ENCODE measurements at places on chromosomes 5 and 9. TPM values are rescaled to one million over a fixed set of nuclear protein-coding genes. Genes with fewer than 3 reads are reported as not detected.

- DNase-seq: no peak
Observed at GRCh38 chr5:168302785-168303184, 11.3 kb downstream of the WWC1 start.

DNA sequence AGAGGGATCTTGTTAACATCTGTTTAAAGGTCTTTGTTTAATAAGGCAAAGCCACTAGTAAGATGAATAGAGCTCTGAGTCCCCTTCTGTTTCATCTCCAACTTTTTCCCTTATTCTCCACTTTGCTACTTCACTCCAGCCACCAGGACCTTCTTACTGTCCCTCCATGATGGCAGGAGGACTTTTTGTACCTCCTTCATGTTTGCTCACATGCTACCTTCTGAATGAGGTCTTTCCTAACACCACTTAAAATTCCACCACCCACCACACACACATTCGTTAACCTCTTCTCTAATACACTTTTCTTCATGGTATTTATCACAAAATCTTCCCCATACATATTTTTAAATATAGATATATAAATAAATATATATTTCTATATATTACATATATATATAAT lies 501.9 kb downstream of the PDE4D start:
- no peak for DNase-seq

DNA sequence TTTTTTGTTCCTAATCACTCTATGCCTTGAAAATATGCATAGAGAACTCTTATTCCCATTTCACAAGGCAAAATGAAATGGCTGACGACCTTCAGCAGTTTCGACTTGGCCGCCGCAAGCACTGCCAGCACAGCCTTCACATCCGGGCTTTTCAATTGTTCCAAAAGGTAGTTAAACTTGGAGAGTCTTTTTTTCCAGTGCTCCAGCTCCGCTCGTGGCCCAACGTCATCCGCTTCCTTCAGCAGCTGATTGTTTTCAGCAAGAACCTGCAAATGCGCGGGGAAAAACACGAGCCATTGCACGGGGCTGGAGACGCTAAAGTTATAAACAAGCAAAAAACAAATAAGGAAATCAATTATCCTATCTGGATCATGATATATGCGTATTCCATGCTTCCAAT lies 25.4 kb downstream of the DNAH5 start:
- DNase-seq: no peak

GRCh38 chr5:134568761-134569695 lies 43.6 kb downstream of the JADE2 start:
- no peak for DNase-seq

DNA sequence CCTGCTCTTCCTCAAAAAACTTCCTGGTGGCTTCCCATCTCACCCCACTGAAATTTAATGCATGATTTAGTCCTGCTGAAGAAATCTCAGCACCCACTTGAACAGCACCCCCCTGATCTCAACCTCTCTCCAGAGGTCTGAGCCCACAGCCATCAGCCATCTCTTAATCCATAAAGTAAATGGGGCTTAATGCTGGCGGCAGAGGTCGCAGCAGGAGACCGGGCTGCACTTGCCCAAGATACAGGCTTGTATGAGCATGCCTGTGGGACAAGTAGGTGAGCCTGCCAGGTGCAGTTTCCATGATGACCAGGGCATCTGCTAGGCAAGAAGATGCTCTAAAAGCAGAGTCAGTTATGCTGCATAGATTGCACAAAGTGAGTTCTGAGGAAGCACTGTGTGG lies 52.4 kb upstream of the CTXN3 start:
- no peak for DNase-seq

DNA sequence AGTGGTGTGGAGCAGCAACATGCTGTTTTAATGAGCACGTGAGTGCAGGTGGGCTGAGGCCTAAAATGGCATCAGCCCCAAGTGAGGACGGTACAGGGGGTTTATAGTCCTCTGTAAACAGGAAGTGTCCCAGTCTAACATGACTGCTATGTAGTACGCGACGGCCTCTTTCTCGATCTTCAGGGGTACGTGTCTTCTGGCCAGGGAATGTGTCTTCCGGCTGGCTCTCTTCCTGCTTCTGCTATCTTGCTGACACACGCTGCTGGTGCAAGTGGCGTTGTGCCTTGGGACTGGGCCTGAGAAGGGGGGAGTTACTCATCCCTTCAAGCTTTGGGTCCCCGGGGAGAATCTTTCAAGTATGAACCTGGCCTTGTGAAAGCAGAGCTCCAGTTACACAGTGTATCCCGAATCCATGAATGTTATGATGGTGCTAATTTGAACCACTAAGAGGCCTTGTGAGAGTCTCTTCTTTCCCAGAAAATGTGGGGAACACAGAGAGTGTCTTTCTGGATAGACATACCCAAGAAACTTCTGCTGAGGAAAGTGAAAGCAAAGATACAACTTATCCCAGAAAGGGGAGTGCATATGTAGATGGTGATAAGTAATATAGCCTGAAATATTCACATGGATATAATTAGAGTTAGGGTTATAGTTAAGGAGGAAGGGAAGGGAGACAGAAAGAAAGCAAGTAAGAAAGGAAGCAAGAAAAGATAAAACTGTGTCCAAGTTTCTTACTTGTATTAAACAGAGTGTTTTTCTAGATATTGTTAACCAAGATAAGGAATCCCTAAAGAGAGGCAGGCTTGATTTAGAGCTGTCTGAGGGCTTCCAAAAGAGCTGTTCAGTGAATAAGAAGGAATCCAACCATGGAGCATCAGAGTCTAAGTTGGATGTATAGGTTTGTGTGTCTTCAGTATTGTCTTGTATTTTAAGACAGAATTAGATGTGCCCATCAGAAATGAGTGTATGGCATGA lies 35.5 kb upstream of the ANXA2R start:
- no peak for DNase-seq

- DNase-seq: no peak
Observed at GRCh38 chr5:114056185-114056538, 305.7 kb upstream of the KCNN2 start.

DNA sequence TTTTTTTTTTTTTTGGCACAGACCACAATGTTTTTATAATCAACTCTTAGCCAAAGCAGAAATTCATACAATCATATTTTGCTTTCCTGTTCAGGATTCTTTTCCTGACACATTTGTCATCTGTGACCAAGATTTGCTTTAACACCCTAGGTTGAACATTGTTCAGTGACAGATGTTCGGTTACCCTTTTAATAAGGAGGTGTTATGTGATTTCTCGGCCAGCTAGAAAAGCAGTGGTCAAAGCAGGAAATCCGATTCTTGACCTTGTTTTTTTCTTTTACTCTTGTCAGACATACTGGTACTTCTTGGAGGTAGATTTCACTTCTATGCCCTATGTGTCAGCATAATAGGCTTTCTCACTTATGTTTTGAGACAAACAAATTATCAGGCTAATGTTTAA lies 335.3 kb upstream of the ACTBL2 start:
- DNase-seq: no peak

The EPB41L4A gene
- total RNA-seq: 30.4 TPM

The UBE2D2 gene
- 131 TPM for total RNA-seq
